ENCODE measurements at places on chromosomes 1 and 21.
A peak's percentile ranks its signal among the peaks of the same experiment; 100 is the strongest.

DNA sequence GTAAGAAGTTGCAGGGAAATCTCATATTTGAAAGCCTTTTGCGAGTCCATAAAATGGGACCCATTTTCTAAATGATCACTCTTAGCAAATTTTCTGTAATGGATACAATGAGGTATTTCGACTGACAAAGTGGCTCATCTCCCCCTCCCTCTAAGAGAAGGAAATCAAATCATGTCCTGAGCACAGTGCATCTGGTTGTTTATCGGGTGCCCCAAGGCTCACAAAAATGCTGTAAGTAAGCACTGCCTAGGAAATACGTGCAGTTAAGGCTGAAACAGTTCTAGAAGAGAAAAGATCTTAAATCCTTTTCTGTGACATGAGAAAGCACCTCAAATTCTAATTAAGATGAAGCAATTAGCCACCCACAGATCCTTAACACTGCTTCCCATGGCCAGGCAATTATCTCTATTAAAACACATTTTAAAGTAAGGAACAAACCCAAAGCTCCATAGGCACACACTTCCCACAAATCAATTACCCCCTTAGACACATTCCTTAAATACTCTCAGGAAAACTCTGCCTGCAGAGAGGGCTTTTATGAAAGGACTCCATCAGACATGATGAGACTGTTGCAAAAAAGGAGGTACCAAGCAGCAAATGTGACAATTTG is 216.3 kb downstream of the KCNH1 start:
- DNase-seq, result no peak

DNA sequence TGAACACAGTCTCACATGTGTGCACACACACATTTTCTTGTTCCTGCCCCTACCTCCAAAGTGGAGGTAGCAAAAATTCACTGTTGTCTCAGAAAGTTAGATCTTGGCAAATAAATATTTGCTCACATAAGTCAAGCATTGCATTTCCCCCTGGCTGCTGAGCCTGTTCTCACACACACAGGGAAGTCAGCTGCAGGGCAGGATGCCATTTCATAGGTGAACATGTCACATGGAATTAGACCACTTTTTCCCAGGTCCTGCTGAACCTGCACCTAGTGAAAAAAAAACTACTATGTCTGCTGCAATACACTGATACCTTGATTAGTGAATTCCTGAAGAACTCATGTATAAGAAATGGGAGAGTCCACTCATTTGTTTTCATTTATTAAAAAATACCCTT is 5.3 kb upstream of the CD55 start:
- DNase-seq, result no peak

DNA sequence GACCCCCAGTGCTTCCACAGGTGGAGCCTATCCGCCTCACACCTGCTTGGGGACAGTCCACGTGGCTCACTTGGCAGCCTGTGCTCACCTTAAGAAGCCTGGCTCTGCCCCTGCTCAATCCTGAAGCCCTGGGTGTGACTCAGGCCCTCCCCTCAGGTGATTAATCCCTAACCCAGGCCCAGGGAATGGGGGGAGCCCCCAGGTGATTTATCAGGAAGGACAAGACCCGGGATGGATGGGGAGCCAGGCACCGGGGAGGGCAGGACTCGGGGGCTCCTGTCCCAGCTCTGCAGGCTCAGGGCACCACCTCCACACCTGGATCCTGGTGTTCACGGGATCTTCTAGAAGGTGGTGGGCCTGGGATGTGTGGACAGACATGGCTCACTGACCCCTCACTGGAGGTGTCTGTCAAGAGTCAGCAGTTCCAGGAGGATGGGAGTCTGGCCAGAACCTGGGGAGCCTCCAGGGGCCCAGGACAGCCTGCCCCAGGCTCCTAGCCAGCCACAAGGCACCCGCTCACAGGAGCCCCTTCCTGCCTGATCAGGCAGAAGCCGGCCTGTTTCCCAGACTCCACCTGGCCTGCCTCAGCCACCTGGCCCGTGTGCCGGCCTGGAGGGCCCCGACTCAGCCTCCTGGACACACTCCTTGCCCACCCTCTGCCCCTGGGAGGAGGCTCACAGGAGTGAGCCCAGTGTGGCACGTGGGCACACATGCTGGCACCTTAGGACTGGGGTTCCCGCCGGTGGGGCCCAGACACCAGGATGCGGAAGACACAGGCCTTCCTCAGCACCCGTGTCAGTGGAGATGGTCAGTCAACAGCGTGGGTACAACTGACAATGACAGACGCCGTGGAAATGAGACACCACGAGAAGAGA is 38.6 kb upstream of the COL6A1 start:
- no peak for DNase-seq

- DNase-seq, result no peak
Measured at GRCh38 chr1:6688757-6689156, 12.9 kb downstream of the DNAJC11 start.

- DNase-seq, result peak; percentile 90
Measured at GRCh38 chr1:78005755-78006154, 1.0 kb downstream of the DNAJB4 start.

DNA sequence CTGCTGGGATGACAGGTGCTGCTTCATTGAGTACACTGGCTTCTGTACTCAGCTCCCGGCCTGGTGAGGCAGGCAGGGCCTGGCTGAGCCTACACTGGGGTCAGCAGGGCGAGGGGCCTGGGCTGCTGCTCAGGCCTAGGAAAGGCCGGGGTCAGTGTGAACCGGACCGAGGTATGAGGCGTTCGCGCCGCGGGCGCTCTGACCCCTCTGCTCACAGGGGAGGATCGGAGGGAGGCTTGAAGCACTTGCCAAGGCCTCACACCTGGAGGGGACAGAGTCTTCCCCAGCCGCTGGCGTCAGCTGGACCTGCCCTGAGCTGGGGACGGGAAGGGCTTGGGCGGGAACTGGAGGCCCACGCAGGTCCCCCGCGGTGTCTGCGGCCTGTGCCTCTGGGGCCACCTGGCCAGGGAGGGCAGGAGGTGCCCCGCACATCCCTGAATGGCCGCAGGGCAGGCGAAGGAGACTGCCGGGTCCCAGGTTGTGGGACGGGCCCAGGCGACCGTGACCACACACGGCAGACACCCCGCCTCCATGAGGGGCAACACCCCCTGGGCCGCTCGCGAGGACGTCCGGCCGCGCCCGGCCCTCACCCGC is 466 bp downstream of the PEX10 start:
- DNase-seq, result no peak

- DNase-seq, result no peak
Measured at GRCh38 chr1:39656391-39656790, 15.5 kb downstream of the NT5C1A start.

- no peak for DNase-seq
Measured at GRCh38 chr1:10620776-10621175, 146.0 kb downstream of the PEX14 start.

DNA sequence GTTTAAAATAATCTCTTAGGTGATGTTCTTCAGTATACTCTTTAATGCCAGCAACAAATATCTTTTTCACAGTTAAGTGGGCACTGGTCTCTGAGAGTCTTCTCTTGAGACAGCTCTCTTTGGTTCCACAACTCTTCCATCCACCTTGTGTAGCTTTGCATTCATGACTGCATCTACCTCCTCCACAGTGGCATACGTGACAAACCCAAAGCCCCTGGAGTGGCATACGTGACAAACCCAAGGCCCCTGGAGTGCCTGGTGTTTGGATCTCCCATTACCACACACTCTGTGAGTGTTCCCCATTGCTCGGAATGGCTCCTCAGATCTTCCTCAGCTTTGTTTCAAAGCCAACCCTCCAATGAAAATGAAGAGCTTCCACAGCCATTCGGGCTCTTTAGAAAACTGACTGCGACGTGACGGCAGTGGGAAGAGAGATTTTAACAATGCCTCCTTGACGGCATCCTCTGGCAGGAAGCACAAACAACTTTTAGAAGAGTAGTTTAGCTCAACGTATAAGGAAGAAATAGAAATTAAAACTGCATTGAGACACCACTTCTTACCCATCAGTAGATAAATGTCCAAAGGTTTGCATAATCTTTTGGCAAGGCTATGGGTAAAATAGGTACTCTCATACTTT is 45.8 kb downstream of the SLC30A7 start:
- DNase-seq, result no peak

- DNase-seq, result no peak
Measured at GRCh38 chr1:55209247-55209646, 5.9 kb downstream of the USP24 start.

- no peak for DNase-seq
Measured at GRCh38 chr21:25029580-25029979, 577.7 kb downstream of the MRPL39 start.

- no peak for DNase-seq
Measured at GRCh38 chr1:33301273-33301984, 19.5 kb downstream of the A3GALT2 start.

- DNase-seq, result no peak
Measured at GRCh38 chr1:60922304-60922703, 160.1 kb upstream of the NFIA start.

DNA sequence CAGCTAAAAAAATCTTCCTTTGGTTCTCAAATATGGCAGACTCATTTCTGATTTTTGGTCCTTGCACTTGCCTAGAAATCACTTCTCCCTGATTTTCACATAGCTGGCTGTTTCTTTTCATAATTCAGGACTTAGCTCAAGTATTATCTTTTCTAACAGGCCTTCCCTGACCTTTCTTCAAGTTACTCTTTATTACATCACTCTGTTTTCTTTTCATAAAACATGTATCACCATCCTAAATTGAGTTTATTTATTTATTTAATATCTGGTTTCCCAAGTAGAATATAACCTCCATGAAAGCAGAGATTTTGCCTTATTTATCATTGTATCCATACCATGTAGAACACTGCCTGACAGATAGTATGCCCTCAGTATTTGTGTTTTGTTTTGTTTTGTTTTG is 18.2 kb upstream of the GNG5 start:
- no peak for DNase-seq

- DNase-seq, result peak; percentile 16
Measured at GRCh38 chr1:176858433-176858916, 306.0 kb downstream of the ASTN1 start.

GRCh38 chr1:76240316-76240715 is 165.8 kb downstream of the ST6GALNAC3 start:
- DNase-seq, result no peak

DNA sequence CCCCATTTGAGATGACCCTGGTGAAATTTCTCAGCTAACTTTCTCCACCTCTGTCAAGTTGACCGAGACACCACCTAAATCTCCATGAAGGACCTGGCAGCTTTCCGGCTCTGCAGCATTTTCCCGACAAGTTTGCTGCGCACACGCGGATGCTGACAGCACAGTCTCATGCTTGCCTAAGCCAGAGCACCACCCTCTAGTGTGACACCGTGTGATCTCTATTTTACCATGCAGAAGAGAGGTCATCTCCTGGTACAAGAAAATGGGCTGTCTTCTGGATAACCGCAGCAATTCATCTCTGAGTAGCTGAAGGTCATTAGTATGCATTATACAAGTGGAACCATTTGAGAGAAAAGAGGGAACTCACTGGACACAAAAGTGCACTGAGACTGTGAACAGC is 38.9 kb upstream of the H6PD start:
- no peak for DNase-seq

GRCh38 chr1:156806512-156807440 is 9.9 kb downstream of the SH2D2A start:
- no peak for DNase-seq

DNA sequence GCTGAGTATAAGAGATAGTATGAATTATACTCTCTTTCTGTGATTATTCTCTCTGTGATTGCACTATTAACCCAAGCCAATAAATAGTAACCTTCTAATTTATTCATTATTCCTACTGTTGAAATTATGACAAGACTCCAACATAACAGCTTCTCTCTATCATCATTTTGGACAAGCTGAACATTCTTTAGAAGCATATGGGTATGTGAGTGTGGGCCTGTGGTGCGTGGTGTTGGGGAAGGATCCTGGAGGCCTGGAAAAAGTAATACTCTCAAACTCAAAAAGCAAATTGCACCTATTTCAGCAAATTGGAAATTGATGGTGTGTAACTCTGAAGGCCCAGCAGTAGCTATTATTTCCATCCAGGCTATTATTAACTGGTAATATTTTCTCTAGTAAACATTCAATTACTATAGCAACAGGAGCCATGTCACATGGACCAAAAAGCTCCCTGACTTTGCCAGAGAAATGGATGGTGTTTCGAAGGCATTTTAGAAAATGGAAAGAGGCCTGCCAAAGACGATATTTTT is 502.8 kb downstream of the LTN1 start:
- no peak for DNase-seq

- no peak for DNase-seq
Measured at GRCh38 chr21:31289702-31290101, 54.4 kb downstream of the TIAM1 start.

DNA sequence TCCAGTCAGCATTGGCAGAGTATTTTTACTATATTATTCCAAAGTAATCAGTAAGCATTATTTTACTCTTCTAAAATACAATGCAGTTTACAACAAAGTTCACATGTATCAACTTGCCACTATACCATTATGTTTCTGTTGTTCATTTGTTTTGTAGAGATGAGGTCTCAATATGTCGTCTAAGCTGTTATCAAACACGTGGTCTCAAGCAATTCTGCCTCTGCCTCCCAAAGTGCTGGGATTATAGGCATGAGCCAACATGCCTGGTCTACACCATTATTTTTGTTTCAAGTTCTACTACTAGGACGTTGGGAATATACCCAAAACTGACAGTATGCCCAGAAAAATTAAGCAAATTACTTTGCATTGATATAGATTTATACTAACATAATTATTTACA is 19.8 kb downstream of the FAF1 start:
- DNase-seq, result no peak

DNA sequence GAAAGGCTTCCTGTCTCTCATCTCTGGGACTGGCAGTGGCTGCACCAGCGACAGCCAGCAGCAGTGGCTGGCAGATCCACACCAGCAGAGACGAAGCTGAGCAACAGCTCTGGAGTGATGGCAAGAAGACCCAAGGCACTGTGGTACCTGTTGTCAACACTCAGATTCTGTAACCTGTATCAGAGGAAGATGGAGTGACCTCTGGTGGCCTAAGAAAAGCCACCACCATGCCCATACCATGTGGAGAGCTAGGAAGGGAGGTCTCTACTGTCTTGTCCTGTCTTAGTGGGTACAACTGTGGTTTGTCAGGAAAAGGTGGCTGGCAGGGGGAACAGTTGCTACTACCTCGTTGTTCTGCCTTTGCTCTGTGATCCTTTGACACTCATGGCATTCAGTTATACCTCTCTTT is 22.5 kb upstream of the RHBDL2 start:
- DNase-seq, result no peak

GRCh38 chr1:187415065-187415464 is 586.3 kb downstream of the PLA2G4A start:
- no peak for DNase-seq

DNA sequence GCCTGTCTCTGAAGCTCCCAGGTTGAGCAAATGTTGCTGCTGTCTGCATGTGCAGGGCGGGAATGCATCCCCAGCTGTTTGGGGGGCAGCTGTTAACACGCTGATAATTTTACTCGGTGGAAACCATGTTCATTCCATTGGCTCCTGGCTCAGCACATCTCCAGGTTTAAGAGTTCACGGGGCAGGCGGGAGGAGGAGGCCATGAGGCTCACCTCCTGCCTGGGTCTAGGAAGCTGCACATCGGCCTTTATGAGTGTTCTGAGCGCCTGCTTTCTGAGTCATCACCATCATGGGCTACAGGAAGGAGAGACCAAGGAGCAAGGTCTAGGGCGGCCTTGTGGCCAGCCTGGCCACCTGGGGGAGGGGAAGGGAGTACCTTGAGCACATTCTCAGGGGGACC is 29.7 kb downstream of the AJAP1 start:
- no peak for DNase-seq

GRCh38 chr1:240285540-240285939 is 193.9 kb downstream of the FMN2 start:
- DNase-seq, result no peak

- no peak for DNase-seq
Measured at GRCh38 chr21:43739621-43740435, 20.9 kb downstream of the PDXK start.

GRCh38 chr1:35555601-35556477 is 1.4 kb downstream of the KIAA0319L start:
- DNase-seq, result no peak

- DNase-seq, result no peak
Measured at GRCh38 chr1:206797534-206798383, 25.5 kb upstream of the IL10 start.
